ENCODE measurements at places on chromosomes 3 and 15.

- no peak for DNase-seq
Measured at GRCh38 chr15:45259796-45260195, 7.8 kb downstream of the SLC28A2 start.

GRCh38 chr3:11498646-11499045, 145.1 kb downstream of the VGLL4 start:
- peak; percentile 71 for DNase-seq

- DNase-seq = no peak
Measured at GRCh38 chr3:182484682-182485081, 308.6 kb upstream of the ATP11B start.

GRCh38 chr3:31193871-31194270, 299.4 kb upstream of the GADL1 start:
- DNase-seq = peak; percentile 31

- no peak for DNase-seq
Measured at GRCh38 chr3:113485161-113485609, 29.8 kb downstream of the SPICE1 start.

GRCh38 chr3:159128628-159129027, 326.8 kb downstream of the MFSD1 start:
- DNase-seq = peak; percentile 87

DNA sequence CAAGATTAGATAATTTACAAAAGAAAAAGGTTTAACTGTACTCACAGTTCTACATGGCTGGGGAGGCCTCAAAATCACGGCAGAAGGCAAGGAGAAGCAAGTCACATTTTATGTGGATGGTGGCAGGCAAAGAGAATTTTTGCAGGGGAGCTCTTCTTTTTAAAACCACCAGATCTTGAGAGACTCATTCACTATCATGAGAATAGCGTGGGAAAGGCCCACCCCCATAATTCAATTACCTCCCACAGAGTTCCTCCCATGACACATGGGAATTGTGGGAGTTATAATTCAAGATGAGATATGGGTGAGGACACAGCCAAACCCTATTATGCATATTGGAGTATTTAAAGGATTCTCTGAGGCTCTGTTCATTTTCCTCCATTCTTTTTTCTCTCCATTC, 138.7 kb upstream of the CADM2 start:
- DNase-seq = no peak

DNA sequence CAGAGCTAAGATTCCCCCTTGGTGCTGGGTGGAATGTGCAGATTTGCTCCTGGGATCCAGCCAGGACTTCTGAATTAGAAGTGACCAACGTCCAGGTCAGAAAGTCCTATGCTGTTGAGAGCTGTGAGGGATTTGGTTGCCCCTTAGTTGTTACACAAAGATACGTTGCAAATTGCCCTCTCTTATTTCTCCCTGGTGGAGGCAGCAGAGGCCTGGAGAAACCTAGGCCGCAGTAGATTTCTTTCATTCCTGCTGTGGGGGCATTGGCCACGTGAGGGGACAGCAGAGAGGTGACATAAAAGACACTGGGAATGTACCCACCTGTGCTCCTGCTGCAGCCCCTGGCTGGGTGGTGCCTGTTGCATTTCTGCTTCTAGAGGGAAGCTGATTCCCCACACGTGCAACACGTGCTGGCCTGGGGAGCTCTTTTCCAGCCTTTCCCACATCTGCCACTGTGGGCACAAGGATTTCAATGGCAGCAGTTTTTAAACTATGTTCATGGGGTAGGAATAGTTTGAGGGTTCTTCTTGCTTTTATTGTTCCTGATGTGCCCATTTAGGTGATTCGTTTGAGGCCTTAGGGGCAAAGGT, 65.7 kb downstream of the SYNM start:
- DNase-seq = no peak

DNA sequence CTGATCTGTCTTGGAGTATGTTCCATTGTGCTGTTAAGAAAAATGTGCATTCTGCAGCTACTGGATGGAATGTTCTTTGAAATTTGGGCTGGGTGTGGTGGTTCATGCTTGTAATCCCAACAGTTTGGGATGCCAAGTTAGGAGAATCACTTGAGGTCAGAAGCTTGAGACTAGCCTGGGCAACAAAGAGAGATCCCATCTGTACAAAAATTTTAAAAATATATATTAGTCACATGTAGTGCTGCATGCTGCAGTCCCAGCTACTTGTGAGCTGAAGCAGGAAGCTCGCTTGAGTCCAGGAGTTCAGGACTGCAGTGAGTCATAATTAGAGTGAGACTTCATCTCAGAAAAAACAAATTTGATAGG, 62.8 kb upstream of the PLSCR4 start:
- DNase-seq = peak; percentile 55

DNA sequence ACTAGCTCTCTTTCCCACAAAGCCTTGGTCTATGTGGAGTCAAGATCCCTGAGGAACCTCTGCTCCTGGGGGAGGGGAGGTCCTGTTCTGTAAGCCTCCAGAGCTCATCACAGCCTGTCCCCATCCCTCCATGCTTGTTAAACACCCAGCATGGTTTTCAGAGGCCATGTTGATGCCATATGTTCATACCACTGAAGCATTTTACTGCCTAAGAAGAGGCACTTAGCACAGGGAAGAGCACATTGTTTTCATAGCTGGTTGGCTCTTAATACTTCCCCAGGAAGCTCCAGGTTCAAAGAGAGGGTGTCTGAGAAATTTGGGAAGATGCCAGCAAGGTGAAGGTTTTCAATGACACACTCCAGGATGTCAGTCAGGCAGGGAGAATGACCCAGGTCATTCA, 25.6 kb downstream of the CPNE4 start:
- no peak for DNase-seq

Data from amniotic epithelial cell (primary cell).